ENCODE measurements at places on chromosomes 16 and 17. TPM values are rescaled to one million over a fixed set of nuclear protein-coding genes. Genes with fewer than 3 reads are reported as not detected.

CBFB gene
- 25.2 TPM for total RNA-seq

GRCh38 chr16:62717026-62717425 lies 680.8 kb upstream of the CDH8 start:
- DNase-seq = no peak

AHSP gene
- total RNA-seq = not detected

DNA sequence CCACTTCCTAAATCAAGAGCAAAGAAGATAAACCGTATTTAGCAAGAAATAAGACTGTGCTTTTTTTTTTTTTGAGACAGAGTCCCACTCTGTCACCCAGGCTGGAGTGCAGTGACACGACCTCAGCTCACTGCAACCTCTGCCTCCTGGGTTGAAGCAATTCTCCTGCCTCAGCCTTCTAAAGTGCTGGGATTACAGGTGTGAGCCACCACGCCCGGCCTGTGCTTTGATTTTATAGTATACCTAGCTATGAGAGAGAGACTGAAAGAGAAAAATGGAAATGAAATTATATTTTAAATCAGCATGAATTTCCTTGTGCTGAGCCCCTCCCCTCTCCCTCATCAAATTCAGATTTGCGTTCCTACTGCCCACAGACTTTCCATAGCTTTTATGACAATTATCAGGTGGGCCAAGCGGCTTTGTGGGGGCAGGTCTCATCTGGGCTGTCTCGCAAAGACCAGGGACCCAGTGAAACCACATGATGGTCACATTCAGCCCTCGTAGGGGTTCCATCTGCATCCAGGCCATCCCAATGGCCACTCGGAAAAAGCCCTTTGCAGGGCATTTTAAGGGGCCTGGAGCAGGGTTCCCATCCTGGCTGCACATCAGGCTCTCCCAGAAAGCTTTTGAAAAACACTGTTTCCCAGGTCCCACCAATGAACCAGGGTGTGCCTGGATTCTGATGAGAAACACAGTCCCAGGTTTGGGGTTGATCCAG lies 8.5 kb downstream of the CACNG1 start:
- no peak for DNase-seq

- no peak for DNase-seq
These were observed 44.4 kb downstream of the MAP1LC3B start for GRCh38 chr16:87436225-87437172.

GRCh38 chr16:24036614-24037013 lies 200.8 kb downstream of the PRKCB start:
- no peak for DNase-seq

- DNase-seq = no peak
These were observed 16.8 kb downstream of the NOG start for GRCh38 chr17:56610321-56610720.

DNA sequence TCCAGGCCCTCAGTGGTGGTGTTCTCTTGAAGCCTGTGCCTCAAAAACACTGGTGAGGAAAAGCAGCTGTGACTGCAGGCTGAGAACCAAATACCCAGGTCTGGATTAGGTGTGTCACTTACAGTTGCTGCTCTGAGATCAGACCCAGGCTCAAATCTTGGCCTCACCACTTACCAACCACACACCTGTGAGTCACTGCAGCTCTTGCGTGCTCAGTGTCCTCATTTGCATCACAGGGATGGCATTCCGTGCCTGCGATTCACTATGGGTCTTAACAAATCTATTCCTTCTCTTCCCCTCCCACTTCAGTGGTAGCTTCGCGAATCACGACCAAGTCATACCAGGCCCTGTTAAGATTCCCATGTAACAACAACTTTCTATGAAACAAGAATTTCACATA lies 233.4 kb upstream of the HSBP1 start:
- no peak for DNase-seq

LITAFD gene
- total RNA-seq = not detected

DNA sequence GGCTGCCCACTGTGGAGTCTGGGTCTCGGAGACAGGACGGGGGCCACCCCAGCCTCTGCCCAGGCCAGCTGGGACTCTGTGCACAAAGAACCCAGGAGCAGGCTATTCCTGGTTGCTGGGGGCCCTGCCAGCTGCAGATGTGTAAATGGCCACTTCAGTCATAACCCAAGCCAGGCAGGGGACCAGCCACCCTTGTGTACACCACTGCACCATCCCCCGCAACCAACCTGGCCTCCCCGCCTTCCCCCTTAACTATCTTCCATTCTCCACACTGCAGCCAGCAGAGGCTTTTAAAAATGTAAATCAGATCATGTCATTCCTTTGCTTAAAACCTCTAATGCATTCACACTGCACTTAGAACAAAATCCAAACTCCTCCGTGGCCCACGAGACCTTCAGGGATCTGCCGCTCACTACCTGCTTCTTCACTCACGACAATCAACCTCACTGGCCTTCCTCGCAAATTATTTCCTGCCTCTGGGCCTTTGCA lies 28.3 kb downstream of the RTN4RL1 start:
- DNase-seq = peak; percentile 28

DNA sequence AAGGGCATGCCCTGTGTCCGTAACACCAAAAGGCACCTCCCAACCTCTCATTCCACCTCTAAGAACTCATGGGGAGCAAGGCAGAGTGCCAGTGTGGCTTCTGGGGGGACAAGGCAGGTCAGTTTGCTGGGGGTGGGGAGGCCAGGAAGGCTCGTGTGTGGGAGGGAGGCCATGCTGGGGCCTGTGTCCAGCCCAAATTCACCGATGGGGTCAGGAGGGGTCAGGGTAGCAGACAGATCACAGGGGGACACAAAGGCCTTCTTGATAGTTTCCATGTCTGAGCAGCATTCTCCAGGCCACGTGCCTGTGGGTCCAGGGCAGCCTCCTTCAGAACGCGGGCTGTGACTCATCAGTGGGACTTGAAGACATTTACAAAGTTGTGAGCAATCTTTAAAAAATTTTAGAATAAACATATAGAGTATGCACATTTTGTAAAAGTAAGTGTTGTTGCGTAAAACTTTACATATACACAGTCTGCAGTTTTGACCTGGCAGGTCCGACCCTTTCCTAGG lies 20.9 kb downstream of the SPACA3 start:
- no peak for DNase-seq

All from left ventricle myocardium inferior (tissue), 1 donor.